Pons (tissue), 1 donor: ENCODE measurements at places on chromosomes 5 and 9.
A peak's percentile ranks its signal among the peaks of the same experiment; 100 is the strongest.

GRCh38 chr5:38706376-38706775 lies 139.4 kb upstream of the OSMR start:
- DNase-seq: no peak

GRCh38 chr9:4324513-4324912 lies 24.6 kb upstream of the GLIS3 start:
- no peak for DNase-seq

- DNase-seq: no peak
These were observed 592.1 kb downstream of the TLE4 start for GRCh38 chr9:80163889-80164288.

- DNase-seq: no peak
These were observed 999.8 kb downstream of the NR2F1-AS1 start for GRCh38 chr5:92581249-92581648.

DNA sequence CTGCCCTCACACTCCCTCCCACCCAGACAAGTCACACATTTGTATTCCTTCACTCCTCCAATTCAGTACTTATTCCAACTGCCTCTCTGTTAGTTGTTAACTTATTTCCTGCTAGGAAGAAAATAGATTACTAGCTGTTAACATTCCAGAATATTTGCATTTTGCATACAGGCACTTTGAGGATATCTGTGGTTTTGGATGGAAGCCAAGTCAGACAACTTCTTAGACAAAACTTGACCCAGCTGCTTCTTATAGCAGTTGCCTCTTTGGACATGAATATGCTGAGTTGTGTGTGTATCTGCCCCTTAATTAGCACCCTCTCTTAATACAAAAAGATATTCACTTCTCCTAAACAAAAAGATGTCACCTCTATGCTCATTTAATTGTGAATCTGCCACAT lies 1280.6 kb upstream of the ACO1 start:
- no peak for DNase-seq

DNA sequence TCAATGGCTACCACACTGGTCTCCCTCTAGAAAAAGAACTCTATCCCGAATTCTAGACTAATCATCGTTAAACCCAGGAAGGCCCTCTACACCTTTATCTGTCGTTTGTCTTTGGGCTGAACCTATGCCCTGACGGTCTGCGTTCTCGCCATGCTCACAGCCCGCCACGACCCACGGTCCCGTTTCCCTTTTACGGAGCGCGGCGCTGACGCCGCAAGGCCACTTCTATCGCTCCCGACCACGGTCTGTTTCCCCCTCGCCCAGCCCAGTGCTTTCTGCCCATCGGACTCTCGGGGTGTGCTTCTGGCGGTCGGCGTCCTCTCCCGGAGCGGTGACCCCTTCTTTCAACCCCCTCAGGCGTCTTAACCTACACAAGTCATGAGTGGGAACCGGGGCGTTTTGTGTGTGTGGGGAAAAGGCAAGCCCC lies 974 bp downstream of the C9orf40 start:
- peak; percentile 20 for DNase-seq

- DNase-seq: no peak
These were observed 23.7 kb upstream of the PLPP1 start for GRCh38 chr5:55558484-55558883.

DNA sequence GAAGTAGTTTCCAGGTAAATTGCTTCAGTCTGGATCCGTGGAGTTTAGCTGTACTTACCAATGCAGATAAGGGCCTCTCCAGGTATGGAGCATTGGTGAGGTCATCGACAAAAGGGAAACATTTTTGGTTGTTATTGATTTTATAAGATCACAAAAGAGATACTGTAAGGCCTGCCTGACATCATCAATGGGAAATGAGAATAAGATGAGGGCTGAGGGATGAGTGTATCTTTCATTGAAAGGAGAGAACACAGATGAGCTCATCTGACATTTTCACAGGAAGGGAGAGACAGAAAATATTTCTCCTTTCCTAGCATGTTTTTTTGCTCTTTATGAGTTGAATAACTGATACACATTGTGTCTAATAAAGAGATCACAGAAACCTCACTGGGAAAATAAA lies 233.6 kb downstream of the SAXO1 start:
- DNase-seq: no peak

GRCh38 chr5:13346401-13346800 lies 598.1 kb downstream of the DNAH5 start:
- no peak for DNase-seq

- no peak for DNase-seq
These were observed at the start of gene NIPAL4 for GRCh38 chr5:157459715-157460599. Gene NIPAL4, plus strand, starts transcription at chr5:157460213. Its CDS starts 108 bp downstream, at chr5:157460321.

GRCh38 chr9:83466877-83467276 lies 71.3 kb downstream of the FRMD3 start:
- peak; percentile 9 for DNase-seq

DNA sequence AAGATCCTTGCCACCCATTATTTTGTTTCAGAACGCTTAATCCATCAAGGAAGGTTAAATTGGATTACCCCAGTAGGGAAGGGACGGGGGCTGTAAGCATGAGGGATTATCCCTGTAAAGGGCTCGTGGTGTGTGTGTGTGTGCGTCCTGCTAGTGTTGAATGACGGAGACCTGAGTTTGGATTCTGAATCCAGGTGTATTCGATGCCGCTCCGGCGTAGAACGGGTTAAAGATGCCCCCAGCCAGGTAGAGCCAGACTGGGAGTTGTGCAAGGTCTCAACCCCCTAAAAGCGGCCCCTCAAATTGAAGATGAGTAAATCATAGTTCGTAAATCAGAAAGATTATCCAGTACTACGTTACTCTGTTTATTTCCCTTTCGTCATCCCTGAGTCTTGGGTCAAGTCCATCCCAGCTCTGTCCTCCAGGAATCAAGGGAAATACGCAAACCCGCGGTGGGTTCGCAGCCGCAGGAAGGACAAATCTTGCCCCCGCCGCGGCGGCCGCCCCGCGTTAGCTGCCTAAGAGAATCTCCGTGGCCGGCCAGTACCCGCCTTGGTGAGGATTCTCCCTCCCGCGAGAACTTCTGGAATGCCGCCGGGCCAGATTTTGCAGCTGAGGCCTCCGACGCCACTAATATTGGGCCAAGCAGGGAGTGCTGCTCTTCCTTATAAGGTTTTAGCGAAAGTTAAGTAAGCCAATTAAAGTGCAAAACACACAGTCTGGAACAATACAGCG lies 586 bp upstream of the MTAP start:
- no peak for DNase-seq

DNA sequence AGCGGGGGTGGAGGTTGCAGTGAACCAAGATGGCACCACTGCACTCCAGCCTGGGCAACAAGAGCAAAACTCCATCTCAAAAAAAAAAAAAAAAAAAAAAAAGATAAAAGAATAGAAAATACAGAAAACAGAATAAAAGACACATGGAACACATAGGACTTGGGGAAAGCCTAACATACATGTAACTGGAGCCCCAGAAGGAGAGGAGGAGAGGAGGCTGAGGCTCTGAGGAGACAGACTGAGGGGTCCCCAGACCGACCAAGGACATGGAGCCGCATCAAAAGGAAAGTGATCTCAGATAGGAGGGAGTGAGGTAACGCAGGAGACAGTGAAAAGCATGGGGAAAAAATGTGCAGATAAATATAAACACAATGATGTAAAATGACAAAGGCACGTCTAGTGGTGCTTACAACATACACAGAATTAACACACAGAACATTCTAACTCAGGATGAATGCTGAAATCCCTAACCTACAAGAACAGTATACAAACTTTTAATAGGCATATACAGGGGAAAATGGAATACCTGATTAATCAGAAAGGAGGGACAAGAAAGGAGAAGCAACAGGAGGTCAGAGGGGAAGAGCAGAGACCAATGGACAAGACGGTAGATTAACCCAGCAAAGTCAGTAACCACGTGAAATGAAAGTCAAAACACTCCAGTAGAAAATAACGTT lies 65.2 kb upstream of the UBAC1 start:
- DNase-seq: no peak

- DNase-seq: no peak
These were observed 18.0 kb downstream of the SH3PXD2B start for GRCh38 chr5:172436078-172436878.

DNA sequence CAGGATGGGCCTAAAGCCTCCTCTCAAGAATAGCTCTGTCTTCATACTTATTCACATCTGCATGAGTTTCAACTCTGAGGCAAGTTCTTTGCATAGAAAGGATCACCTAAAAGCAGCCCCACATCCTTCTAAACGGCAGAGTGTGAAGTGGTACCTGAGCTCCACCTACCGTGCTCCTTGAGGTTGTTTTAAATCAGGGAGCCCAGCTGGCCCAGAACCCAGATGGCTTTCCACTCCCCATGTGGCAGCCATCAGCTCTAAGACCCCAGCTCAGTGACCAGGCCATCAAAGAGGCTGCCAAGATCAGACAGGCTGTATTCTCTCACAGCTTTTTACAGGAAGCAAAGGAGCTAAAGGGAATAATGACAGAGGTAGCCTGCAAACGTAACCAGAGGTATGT lies 299.3 kb downstream of the RASEF start:
- no peak for DNase-seq

GRCh38 chr5:158881091-158881880 lies 218.4 kb downstream of the EBF1 start:
- no peak for DNase-seq

DNA sequence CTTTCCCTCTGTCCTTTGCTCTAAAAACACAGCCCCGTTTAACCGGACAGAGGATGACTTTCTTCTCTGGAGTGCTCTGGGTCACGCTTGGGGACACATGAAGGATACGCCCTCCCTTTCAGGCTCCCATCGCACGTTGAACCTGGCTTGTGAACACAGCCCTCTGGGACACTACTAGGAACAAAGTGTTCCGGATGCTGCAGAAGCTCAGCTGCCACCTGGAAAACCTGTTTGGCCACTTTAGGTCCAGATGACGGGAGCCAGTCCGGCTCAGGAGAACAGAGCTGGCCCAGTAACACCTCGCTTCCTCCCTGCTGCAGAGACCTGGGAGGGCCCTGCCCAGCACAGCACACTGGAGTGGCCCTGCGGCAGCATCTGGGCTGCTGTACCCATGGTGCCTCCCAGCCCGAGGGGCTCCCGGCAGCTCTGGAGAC lies 60.1 kb downstream of the GADD45G start:
- no peak for DNase-seq
